Body of pancreas (tissue), 4 donors: ENCODE measurements at places on chromosomes 5 and 9. TPM values are rescaled to one million over a fixed set of nuclear protein-coding genes. Genes with fewer than 3 reads are reported as not detected.

The MLLT3 gene
- total RNA-seq = 5.6 TPM

DNA sequence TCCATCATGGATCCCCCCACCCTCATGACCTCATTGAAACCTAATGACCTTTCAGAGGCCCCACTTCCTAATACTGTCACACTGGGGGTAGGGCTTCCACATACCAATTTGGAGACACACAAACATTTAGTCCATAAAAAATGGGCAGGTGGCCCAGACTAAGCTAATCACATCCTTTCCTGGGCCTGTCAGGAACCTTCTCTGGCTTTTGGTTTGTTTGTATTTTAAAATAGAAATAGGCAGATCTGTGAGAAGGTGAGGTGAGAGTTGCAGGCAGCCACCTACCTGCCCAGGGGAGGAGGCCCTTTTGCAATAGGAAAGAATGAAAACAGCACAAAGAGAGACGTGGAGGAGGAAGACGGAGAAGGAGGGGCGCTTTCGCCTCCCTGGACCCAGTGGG is 90.2 kb upstream of the BOD1 start:
- DNase-seq = no peak
- H3K27me3 ChIP-seq = no peaks in the 10 kb centered on the region
- H3K27ac ChIP-seq = peak overlapping the region; percentile 37

The CXCL14 gene
- 49.4 TPM for total RNA-seq

DNA sequence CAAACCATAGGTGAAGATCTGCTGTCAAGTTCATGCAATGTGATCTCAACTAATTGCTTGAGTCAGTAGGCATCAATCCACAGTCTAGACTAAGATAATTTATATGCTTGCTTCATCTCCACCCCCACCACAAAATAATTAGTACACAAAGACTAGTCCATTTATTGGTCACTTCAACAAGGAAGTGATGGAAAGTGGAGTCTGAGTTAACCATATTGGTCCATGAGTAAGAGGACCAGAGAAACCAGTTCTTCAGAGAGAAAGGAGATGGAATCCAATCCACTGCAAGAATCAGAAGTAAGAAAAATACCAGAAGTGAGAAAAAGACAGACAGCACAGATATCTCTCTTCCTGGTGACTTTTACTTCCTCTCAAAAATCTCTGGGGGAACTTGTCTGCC is 366.5 kb downstream of the CHSY3 start:
- no peaks in the 10 kb centered on the region for H3K4me1 ChIP-seq
- H3K4me3 ChIP-seq = no peak overlapping the region
- H3K36me3 ChIP-seq = no peaks in the 10 kb centered on the region
- no peak overlapping the region for H3K27ac ChIP-seq
- DNase-seq = no peak
- no peaks in the 10 kb centered on the region for H3K27me3 ChIP-seq

- no peaks in the 10 kb centered on the region for H3K27me3 ChIP-seq
- H3K4me1 ChIP-seq = no peaks in the 10 kb centered on the region
- no peak overlapping the region for H3K4me3 ChIP-seq
- H3K36me3 ChIP-seq = no peaks in the 10 kb centered on the region
- H3K27ac ChIP-seq = no peak overlapping the region
- DNase-seq = no peak
Measured at GRCh38 chr5:28012538-28012937, 974.2 kb upstream of the CDH9 start.
